ENCODE measurements at places on chromosomes 16 and 17.
A peak's percentile ranks its signal among the peaks of the same experiment; 100 is the strongest.

DNA sequence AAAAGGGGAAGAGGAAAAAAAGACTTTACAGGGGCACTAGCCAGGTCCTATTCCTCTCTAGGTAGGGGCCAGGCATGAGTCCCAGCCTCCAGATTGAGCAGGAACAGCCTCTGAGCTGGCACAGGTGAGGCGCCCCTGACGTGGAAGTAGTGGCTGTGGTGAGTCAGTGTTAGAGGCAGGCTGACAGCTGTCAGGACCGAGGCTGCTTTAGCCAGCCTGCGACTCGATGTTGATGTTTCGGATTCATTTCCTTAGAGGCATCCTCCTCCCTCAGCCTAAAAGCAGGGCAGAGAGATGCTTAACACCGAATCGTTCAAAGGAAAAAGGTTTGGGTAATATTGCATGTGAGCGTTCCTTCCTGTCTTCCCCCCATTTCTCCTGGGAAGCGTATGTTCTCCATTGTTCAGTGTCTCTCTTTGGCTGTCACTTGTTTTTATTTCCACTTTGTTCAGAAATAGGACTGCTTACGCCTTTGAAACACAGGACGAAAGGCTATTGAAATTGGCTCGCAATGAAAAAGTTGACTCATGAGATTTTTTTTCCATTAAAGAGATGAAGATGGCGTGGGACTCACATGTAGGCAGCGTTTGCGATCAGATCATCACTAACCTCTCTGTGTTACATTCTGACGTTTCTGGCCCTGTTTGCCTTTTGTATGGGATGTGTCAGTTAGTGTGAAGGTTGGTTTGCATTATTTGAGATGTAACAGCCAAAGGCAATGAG is 1.3 kb downstream of the KIAA0513 start:
- peak; percentile 34 for DNase-seq

DNA sequence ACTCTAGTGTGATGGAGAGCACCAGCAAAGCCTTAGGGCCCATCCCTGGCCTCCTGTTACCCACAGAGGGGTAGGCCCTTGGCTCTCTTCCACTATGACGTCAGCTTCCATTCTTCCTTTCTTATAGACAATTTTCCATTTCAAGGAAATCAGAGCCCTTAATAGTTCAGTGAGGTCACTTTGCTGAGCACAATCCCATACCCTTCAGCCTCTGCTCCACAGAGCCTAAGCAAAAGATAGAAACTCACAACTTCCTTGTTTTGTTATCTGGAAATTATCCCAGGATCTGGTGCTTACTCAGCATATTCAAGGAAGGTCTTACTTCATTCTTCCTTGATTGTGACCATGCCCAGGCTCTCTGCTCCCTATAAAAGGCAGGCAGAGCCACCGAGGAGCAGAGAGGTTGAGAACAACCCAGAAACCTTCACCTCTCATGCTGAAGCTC is at the start of gene CCL8:
CCL8 (plus strand) TSS at position 397 of the 445 bp plus-strand sequence. CDS start 67 bp downstream, outside the sequence.
- DNase-seq: no peak

DNA sequence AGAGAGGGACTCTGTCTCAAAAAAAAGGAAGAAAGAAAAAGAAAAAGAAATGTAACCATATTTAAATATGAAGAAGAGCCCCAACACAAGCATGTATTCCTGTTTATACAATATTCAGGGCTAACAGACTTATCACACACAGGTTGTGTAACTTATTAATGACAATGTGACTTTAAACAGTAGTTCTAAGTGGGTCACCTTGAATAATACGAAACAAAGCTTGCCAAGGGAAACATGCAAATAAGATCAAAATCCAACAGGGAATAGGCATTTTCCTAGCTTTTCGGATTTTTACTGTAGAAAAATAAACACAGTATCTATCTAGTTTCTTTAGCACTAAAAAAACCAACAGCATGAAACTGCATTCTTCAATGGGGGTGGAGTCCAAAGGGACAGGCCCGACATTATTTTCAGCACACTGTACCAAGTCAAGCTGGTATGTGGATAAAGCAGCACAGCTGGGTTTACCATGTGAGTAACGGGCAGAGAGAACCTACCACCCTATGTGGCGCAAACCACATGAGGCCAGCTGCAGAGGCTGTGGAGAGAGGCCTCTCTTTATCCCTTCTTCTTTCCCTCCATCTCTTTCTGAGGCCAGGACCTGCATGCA is 45.3 kb downstream of the TOM1L2 start:
- DNase-seq: no peak

DNA sequence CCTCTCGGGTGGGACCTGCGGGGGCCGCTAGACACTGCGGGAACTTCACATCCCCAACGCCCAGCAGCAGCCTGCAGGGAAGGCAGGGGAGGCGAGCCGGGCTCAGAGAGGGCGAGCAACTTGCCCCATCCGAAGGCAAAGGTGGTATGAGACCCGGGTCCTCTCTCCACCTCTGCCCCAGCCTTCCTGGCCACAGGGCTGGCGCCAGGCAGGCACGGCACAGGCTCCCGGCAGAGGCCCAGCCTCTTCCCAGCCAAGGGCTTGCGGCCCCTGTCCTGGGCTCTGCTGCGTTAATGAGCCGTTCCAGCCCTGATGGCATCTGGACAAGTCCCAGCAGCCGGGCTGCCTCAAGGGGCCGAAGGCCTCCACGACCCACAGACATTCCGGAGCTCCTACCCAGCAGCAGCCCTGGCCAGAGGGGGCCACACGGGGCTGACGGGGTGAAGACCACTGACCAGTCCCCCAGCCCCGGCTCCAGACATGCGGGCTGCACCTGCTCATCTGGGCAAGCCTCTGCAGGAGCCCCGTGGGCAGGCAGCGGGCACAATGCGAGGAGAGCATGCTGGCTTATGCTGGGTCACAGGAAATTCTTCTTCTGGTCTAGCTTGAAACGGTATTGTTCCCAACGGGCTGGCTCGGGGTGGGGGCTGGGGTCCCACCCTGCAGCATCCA is 1.2 kb upstream of the HS3ST6 start:
- DNase-seq: peak; percentile 64

Data from ELF-1 (cell line).